ENCODE measurements at places on chromosomes 6 and 20.

GRCh38 chr20:56202493-56203077 is 45.9 kb upstream of the MC3R start:
- no peak for DNase-seq

DNA sequence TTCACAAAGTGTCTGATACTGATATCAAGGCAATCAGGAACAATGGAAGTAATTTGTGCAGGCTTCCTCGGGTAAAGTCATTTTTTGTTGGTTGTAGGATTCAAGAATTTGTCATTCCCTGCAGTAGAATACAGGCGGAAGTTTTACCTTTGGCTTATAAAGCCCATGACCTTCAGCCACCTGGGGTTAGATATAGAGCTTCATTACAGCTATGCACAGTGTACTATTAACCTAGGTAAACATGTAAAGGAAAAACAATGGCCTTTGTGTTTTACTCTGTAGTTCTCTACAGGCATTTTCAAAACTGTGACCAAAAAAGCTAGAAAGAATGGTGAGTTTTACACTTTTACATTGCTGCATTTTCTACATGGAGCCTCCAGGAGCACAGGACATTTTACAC is 114.9 kb downstream of the NRSN1 start:
- no peak for DNase-seq

- no peak for DNase-seq
Measured at GRCh38 chr6:157885211-157885788, 62.3 kb downstream of the SNX9 start.

DNA sequence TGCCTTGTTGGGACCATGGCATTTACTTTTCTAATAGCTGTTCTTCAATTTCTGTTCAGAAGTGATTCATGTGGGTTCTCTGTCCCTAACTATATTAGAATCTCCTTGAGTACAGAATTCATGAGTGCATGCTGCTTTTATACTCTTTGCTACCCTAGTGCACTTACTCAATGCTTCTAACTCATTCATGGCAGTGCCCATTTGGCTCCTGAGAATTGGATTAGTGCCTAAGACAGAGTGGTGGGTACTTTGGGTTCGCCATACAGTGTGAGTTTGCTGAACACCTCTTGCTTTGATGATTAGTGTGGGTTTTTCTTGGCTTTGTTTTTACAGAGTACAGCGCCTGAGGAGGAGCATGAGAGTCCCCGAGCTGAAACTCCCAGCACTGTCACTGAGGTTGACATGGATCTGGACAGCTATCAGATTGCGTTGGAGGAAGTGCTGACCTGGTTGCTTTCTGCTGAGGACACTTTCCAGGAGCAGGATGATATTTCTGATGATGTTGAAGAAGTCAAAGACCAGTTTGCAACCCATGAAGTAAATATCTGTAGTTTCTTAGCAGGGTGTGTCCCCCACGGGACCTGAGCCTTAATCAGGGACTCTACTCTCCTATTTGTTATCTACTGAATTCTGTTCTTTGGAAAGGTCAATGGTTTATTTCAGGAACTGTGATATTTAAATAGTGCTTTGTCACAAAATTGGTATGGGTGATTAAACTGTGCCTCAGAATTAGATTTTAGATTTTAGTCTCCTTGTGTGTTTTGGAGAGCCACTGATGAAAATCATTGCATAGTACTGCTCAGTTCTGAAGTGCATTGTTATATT is 150.7 kb downstream of the UTRN start:
- no peak for DNase-seq

GRCh38 chr20:45049438-45049837 is 51.5 kb downstream of the KCNS1 start:
- DNase-seq: no peak

- DNase-seq: no peak
Measured at GRCh38 chr6:34425132-34425497, 754 bp downstream of the RPS10 start.

GRCh38 chr6:37068356-37069270 is 63.2 kb downstream of the FGD2 start:
- no peak for DNase-seq

- DNase-seq: no peak
Measured at GRCh38 chr6:5181510-5182317, 79.0 kb downstream of the LYRM4 start.

DNA sequence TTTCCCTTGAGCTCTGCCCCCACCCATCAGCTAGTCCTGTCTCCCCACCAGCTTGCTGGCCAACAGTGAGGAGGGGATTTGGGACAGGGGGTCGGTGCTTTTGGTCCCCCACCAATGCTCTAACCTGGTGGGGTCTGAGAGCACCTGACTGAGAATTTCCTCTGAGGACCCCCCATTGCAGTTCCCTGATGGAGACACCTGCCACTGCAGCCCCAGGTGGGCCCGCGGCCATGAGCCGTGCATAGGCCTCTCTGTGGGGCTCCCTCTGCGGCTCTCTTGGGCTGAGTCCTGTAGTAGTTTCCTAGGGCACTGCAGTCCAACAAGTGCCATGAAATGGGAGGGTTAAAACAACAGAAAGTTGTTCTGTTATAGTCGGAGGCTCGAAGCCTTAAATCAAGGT is 172.2 kb upstream of the SNX9 start:
- DNase-seq: no peak

GRCh38 chr6:160102956-160103824 is 18.4 kb upstream of the SLC22A1 start:
- no peak for DNase-seq

GRCh38 chr6:46134216-46134615 is 4.4 kb downstream of the ENPP4 start:
- DNase-seq: no peak

DNA sequence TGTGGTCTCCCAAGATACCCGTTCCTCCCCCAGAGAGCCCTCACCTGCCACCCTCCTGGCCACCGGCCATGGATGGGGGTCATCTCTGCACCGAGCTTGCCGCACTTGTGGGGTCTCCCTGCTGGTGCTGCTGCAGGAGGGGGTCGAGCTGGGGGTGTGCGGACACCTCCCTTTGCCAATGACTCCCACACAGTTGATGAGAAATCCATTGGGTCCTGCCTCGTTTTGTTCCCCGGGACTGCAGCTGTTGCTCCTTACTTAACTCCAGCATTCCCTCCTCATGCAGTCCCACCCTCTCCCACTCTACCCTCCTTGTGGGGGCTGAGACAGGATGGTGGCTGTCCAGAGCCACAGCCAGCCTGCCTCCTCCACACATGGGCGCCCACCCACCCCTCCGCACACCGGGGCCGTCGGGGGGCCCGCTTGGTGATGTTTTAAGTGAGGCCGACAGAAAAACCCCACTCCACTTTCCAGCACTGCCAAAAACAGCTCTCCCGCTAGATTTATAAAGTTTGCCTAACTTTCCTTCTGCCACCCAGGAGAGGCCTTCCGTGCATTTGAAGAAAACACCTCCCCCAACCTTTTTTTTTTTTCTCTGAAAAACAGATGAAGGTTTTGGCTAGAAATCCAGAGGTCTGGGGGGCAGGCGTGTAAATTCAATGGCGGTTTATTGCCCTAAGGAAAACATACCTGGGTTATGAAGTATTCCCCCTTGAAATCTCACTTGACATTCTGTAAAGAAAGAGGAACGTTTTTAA is 53.5 kb upstream of the APCDD1L start:
- DNase-seq: no peak

- no peak for DNase-seq
Measured at GRCh38 chr6:107787589-107787960, 36.5 kb downstream of the SCML4 start.

DNA sequence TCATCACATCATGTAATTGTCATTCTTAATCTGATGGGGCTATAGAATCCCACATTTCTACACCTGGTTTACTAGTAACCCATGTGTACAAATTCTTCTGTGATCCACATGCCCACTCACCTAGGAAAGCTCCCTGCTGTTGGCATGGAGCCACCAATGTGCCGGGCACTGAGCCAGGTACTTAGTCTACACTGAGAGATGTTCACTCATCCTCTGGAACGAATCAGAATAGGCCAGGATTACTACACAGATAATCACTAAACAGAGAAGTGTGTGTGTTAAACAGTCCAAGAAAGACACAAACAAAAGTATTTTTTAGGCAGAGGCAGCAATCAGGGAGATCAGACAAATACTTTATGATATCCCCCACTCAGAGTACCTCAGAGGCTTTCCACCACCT is 193.2 kb upstream of the VGLL2 start:
- DNase-seq: no peak

DNA sequence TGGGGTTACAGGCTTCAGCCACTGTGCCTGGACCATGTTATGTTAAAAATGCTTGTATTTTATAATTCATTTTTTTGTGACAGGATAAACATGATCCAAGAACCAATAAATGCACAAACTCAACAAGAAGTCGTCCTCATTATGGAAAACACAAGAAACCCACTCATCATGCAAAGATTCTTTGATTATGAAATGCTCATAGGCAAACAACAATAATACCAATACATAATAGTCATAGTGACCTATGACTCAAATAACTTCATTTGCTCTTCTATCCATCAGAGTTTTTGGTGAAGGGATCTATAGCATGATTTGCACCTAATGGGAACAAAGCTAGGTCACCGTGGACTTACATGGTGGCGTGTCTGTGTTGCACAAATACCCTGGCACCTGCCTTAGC is 217.1 kb upstream of the THEMIS start:
- no peak for DNase-seq

GRCh38 chr6:22886650-22887581 is 317.6 kb downstream of the HDGFL1 start:
- no peak for DNase-seq

GRCh38 chr20:41621971-41622370 is 3.8 kb upstream of the CHD6 start:
- DNase-seq: no peak

GRCh38 chr6:129696843-129697242 is 13.1 kb downstream of the ARHGAP18 start:
- DNase-seq: no peak

- DNase-seq: no peak
Measured at GRCh38 chr6:88728756-88729155, 234.7 kb downstream of the RNGTT start.

GRCh38 chr20:50913690-50914375 is 17.4 kb downstream of the ADNP start:
- no peak for DNase-seq

- DNase-seq: no peak
Measured at GRCh38 chr20:31840906-31841816, 4.2 kb downstream of the FOXS1 start.

DNA sequence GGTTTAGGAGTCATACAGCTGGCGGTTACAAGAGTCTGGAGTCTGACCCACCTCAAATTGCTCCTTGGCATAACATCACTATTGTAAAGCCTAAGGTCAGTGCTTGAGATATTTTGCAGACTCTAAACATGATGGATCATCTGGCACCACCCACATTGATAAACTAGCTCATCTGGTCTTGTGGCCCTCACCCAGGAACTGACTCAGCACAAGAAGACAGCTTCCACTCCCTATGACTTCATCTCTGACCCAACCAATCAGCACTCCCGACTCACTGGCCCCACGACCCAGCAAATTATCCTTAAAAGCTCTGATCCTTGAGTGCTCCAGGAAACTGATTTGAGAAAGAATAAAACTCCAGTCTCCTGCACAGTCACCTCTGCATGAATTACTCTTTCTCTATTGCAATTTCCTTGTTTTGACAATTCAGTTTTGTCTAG is 115.9 kb downstream of the CD24 start:
- no peak for DNase-seq

DNA sequence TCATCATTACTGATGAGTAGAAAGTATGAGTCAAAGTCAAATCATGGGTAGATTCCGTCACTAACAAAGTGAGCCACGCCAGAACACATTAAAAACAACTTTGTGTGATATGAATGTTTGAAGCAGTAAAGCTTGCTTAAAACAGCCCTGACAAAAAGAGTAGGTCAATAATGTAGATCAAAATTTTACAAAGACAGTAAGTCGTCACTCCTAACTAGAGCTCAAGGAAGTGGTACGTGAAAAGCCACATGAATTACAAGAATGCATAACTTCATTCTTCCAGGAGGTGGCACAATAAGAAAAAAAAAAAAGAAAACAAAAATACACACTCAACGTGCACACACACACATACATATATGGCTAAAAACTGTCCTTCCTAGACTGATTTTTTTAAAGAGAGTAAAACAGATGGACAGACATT is 69.9 kb downstream of the HACE1 start:
- DNase-seq: no peak

GRCh38 chr6:29651413-29652197 is 5.3 kb upstream of the MOG start:
- no peak for DNase-seq

- no peak for DNase-seq
Measured at GRCh38 chr20:18504479-18505060, 3.2 kb upstream of the SEC23B start.

DNA sequence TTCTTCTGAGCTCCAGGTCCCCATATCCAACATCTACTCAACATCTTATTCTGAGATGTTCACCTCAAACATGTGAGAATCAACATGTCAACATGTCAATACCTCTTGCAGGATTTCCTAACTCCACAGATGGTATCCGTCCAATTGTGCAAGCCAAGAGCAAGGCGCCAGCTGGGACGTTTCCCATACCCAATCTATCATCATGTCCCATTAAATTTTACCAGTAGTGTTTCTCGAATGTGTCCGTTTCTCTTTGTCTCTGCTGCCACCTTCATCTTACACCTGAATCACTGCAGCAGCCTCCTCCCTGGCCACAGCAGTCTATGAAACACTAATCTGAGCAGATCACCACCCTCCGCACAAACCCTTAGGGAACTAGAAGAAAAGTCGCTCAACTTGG is 78.0 kb upstream of the RPS6KA2 start:
- no peak for DNase-seq

DNA sequence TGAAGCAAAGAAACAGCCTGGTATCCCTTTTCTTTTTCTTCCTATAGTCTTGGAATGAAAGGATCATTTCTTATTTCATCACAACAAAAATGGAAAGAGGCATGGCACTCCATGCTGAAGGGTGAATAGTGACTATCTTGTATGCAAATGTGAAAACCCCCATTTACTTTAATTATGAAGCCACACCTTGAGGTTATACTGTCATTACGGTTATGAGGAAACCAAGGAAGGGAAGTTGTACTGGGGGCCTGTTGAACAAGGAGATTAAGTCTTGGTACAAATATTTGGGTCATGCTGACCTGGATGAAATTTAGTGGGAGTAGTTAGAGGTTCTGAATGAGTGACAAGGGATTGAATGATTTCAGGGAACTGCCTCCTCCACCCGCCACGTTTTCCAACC is 8.7 kb upstream of the STXBP5 start:
- no peak for DNase-seq

- DNase-seq: no peak
Measured at GRCh38 chr6:154650351-154650750, 82.9 kb upstream of the SCAF8 start.

DNA sequence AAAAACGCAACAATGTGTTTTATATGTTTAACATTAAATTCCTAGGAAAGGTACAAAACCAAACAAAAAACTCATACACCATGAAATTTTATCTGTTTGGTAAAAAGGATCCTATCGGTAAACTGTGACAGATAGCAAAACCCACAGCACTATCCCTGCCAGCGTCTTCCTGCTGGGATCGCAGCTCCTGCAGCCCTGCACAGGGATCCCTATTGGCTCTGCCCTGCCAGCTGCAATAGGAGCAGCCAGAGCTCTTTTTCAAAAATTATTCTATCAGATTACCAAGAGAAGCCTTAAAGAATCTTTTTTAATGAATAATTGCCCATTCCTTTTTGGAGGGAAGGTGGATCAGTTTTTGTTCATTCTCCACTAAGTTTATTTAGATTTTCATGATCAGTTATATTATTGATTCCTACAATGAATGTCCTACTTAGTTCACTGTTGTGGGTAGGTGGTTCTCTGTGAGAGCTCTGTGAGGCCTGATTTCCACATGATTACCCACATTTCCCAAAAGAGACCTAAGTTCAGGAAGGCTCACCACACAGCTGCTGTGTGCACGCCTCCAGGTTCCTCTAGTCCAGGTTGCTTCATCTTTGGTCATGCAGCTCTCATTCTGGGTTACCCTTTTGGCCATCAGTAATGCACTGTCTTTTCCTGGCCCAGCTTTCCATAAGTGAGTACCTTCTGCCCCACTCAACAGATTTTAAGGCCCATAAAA is 293.8 kb downstream of the FRK start:
- DNase-seq: peak; percentile 23
